ENCODE measurements at places on chromosomes 4 and X. TPM values are rescaled to one million over a fixed set of nuclear protein-coding genes. Genes with fewer than 3 reads are reported as not detected.

GRCh38 chr4:14237911-14238310 lies 610.4 kb upstream of the BOD1L1 start:
- H3K36me3 ChIP-seq = no peaks in the 10 kb centered on the region
- no peak overlapping the region for H3K4me3 ChIP-seq
- H3K4me1 ChIP-seq = no peaks in the 10 kb centered on the region

VCX3A gene
- not detected for total RNA-seq

DNA sequence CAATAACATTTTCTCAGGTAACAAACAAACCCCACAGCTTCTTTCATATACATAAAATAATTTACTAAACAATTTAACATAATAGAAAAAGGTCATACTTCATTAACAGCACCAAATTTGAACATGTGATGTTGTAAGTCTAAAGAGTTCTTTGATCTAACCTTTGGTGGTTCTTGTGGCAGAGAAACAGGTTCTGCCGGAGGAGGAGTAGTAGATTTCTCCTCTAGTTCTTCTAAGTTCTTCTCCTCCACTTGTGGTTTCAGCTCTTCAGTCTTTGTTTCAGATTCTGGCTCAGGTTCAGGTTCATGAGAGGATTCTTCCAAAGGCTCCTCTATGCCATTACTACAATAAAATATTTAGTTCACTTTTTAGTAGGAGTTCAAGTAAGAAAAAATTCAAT lies 18.3 kb downstream of the G3BP2 start:
- H3K27me3 ChIP-seq = no peaks in the 10 kb centered on the region
- H3K4me3 ChIP-seq = no peak overlapping the region
- no peaks in the 10 kb centered on the region for H3K4me1 ChIP-seq
- no peak overlapping the region for H3K27ac ChIP-seq
- DNase-seq = no peak
- H3K36me3 ChIP-seq = no peaks in the 10 kb centered on the region

CCNB3 gene
- 1.3 TPM for total RNA-seq

DNA sequence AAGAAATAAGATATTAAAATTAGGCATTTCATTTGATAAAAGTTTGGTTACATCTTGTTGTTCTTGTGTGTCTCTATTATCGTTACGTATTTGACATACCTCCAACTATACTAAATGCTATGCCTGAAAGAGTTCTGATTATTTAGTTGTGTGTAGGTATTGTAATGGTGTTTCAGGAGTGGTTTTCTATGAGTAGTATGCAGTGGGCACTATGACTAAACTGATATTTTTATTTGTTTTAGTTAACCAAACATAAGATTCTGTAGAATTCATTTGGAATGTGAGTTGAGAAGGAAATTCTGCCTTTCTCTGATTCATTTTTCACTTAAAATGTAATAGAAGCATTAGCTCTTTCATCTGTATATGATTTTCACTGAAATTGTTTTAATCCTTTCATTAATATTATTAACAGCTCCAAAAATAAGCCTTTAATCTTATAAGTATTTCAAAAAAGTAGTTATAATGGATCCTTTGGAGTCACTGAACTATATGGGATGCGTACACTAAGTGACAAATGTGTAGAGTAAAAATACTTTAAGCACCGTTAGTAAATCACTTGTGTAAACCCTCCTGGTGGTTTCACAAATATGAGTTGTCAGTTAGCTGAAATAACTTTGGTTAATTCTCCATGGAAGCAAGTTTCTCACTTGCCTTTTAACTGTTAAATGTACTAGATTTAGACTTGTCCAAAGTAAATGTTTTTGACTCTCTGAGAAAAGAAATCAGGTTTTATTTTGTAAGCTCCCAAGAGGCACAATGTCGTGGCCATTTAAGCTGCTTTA lies 388.7 kb downstream of the ADGRL3 start:
- H3K27ac ChIP-seq = no peak overlapping the region
- H3K4me3 ChIP-seq = no peak overlapping the region
- no peaks in the 10 kb centered on the region for H3K4me1 ChIP-seq
- H3K36me3 ChIP-seq = no peaks in the 10 kb centered on the region
- DNase-seq = no peak

DNA sequence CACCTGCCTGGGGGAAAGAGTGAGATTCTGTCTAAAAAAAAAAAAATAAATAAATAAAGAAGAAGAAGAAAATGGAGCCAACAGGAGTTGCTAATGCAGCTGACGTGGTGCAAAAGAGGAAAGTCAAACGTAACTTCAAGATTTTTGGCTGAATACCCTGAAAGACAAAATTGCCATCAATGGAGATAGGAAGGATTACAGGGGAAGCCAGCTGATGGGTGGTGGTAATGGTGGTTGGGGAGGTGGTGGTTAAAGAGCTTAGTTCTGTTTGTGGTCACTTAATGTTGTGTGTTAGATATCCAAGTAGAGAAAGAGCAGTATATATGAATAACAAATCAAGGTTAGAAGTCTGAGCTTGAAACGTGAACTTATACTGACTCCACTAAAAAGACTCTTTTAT lies 225.4 kb downstream of the ARHGAP24 start:
- no peaks in the 10 kb centered on the region for H3K27me3 ChIP-seq
- no peaks in the 10 kb centered on the region for H3K36me3 ChIP-seq
- H3K4me1 ChIP-seq = no peaks in the 10 kb centered on the region
- H3K27ac ChIP-seq = no peak overlapping the region

SPANXA2 gene
- not detected for total RNA-seq

DNA sequence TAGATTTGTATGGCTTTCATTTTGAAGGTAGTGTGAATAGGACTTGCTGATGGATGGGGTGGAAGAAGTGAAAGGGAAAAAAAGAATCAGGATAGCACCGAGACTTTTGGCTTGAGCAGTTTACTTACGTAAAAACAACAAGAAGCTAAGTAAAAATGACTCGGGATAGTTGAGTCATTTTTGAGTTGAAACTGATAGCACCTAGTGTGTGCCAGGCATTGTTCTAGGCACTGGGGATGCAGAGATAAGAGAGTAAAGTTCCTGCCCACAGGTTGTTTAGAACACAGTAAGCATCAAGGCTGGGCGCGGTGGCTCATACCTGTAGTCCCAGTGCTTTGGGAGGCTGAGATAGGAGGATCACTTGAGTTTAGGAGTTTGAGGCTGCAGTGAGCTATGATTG lies 34.7 kb downstream of the ADD1 start:
- H3K36me3 ChIP-seq = no peaks in the 10 kb centered on the region
- H3K27me3 ChIP-seq = no peaks in the 10 kb centered on the region
- H3K4me1 ChIP-seq = no peaks in the 10 kb centered on the region
- H3K4me3 ChIP-seq = no peak overlapping the region

DNA sequence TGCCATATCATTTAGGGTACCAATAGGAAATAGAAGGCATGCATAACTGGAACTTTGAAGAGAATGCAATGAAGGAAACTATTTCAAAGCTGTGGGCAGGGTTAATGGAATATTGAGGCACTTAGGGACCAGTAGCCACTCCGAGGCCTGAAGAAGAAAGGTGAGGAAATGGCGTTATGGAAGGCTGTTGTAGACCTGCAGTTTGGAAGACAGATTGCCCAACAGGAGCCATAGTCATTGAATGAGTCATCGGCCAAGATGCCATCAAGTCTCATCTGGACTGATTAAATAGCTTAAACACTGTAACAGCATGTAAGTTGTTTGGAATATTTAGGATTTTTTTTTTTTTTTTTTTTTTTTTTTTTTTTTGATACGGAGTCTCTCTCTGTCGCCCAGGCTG lies 11.6 kb downstream of the CXCL13 start:
- no peak for DNase-seq
- H3K36me3 ChIP-seq = no peaks in the 10 kb centered on the region
- H3K4me3 ChIP-seq = no peak overlapping the region
- no peak overlapping the region for H3K27ac ChIP-seq
- H3K27me3 ChIP-seq = no peaks in the 10 kb centered on the region

AFP gene
- not detected for total RNA-seq

DNA sequence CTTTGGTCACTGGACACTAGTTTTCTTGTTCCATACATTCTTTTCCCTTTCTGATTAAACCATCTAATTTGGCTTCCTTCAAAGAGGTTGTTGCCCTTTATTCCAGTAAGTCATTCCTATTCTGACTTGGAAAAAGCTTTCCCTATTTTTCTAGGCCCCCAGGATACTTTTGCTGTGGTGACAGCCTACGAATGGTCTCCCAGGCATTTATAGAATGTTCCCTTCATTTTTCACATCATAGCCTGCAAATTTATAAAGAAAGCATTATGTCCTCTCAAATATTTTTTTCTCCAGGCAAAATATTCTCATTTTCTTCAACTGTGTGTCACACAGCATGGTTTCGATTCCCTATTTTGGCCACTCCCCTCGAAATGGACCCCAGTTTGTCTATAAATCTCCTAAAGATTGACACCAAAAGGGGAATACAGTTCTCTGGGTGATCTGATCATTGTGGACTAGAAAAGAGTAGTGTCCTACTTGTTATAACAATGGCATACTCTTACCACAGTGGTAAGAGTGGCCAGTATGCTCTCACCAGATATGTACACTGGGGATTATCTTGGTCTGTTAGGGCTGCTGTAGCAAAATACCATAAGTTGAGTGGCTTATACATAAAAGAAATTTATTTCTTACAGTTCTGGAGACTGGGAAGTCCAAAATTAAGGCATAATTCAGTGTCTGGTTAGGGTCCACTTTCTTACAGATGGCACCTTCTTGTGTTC lies 41.5 kb upstream of the BMP2K start:
- no peaks in the 10 kb centered on the region for H3K27me3 ChIP-seq
- H3K36me3 ChIP-seq = no peaks in the 10 kb centered on the region
- no peak overlapping the region for H3K4me3 ChIP-seq
- H3K27ac ChIP-seq = no peak overlapping the region
- no peaks in the 10 kb centered on the region for H3K4me1 ChIP-seq

DNA sequence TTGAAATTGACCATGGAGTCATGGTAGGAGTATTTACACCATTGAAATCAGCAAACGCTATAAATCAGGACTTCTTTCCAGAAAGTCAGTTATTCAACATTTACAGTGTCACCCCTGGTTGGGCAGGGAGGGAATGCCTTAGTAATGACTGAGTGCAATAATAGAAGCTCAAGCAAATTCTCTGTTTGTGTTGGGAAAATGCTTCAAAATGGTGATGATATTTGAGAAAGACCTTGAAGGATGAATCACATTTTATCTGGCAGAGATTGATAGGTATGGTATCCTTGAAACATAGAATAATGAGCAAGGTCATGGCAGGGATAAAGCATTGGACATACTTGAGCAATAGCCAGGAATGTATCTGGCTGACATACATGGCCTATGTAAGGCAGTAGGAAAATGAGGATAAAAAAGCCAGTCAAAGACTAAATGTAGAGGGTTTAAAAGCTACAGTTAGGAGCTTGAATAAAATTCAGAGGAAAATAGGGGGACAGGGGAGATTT lies 248.7 kb downstream of the FMR1NB start:
- H3K27me3 ChIP-seq = no peaks in the 10 kb centered on the region
- H3K4me1 ChIP-seq = no peaks in the 10 kb centered on the region
- H3K4me3 ChIP-seq = no peak overlapping the region
- no peak for DNase-seq
- H3K36me3 ChIP-seq = no peaks in the 10 kb centered on the region

- no peaks in the 10 kb centered on the region for H3K27me3 ChIP-seq
- no peaks in the 10 kb centered on the region for H3K36me3 ChIP-seq
- H3K4me1 ChIP-seq = no peaks in the 10 kb centered on the region
Measured at GRCh38 chr4:123363729-123364128, 32.9 kb upstream of the SPRY1 start.

- H3K4me1 ChIP-seq = peaks cover 18% of the 10 kb centered on the region
- H3K27me3 ChIP-seq = no peaks in the 10 kb centered on the region
- no peak overlapping the region for H3K4me3 ChIP-seq
- H3K36me3 ChIP-seq = no peaks in the 10 kb centered on the region
Measured at GRCh38 chr4:7158991-7159390, 33.3 kb upstream of the SORCS2 start.

- H3K36me3 ChIP-seq = no peaks in the 10 kb centered on the region
- DNase-seq = peak; percentile 55
- peak overlapping the region; percentile 84 for H3K4me3 ChIP-seq
- H3K4me1 ChIP-seq = no peaks in the 10 kb centered on the region
Measured at GRCh38 chrX:154396973-154397887, 947 bp upstream of the RPL10 start.

DNA sequence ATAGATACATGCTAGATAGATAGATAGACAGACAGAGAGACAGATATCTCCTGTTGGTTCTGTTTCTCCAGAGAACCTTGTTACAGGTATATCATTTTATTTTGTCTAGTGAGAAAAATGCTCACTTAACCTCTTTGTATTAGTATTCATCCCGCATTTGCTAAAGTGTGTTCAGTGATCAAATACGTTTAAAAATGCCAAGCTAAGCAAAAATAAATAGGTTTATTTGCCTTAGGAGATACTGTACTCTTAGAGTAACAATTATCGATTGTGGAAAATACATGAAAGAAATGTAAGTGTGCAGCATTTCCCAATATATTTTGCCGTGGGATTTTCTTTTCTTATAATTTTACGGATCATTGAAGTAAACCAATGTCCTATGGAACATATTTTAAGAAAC lies 262.9 kb upstream of the CXorf51A start:
- DNase-seq = no peak
- H3K4me1 ChIP-seq = no peaks in the 10 kb centered on the region
- no peak overlapping the region for H3K4me3 ChIP-seq
- H3K27me3 ChIP-seq = no peaks in the 10 kb centered on the region
- no peaks in the 10 kb centered on the region for H3K36me3 ChIP-seq
- H3K27ac ChIP-seq = no peak overlapping the region

DNA sequence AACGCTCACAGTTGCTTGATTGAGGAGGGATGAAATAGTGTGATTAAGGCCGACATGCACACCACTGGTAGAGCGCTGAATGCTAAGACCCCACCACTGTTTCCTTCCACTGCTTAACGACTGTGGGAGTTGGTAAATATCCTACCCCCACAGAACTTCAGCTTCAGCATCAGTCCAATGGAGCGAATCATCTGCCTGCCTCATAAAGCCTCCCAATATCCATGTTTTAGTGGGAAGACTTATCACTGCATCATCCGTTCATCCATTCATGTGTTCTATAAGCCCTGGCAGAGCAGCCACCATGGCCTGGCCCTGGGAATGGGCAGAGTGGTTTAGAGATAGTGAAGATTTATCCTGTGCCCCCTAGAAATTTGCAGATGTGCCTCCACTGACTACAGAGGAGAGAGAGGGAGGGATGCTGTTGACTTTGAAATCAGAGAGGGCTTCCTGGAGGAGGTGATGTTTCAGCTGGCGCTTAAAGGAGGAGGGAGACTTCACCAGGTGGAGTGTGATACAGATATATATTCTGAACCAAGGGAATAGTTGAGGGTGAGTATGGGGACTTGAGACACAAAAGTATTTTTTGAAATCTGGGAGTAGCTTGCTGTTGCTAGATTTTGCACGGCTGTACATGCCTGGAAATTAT lies 71.9 kb upstream of the STX18 start:
- no peak overlapping the region for H3K27ac ChIP-seq
- no peaks in the 10 kb centered on the region for H3K36me3 ChIP-seq
- no peaks in the 10 kb centered on the region for H3K4me1 ChIP-seq
- H3K27me3 ChIP-seq = no peaks in the 10 kb centered on the region

DNA sequence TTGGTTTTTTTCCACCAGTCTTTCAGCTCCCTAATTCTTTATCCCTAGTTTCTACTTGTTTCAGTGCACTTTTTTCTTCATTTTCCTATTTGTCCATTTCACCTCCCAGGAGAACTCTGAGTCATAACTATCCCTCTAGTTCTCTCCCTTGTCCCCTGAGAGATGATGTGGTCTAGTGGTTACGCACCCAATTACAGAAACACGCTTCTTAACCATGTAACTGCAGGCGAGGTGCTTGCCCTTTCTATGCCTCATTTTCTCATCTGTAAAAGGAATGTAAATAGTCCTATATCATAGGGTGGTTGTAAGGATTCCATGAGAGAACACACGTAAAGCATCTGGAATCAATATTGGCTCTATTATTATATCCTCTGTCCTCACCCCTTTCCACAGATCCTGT lies 8.8 kb upstream of the GRPR start:
- DNase-seq = no peak
- no peak overlapping the region for H3K27ac ChIP-seq
- no peaks in the 10 kb centered on the region for H3K36me3 ChIP-seq
- H3K4me1 ChIP-seq = no peaks in the 10 kb centered on the region
- H3K27me3 ChIP-seq = peaks cover 33% of the 10 kb centered on the region
- no peak overlapping the region for H3K4me3 ChIP-seq

Data from breast epithelium (tissue), 4 donors.